Stimulated activated CD8-positive, alpha-beta memory T cell treated with anti-CD3 and anti-CD28 coated beads, Interleukin-7, amount 100 ng/mL, for 1 hour (primary cell): ENCODE measurements at places on chromosomes 2 and 18.
A peak's percentile ranks its signal among the peaks of the same experiment; 100 is the strongest.

DNA sequence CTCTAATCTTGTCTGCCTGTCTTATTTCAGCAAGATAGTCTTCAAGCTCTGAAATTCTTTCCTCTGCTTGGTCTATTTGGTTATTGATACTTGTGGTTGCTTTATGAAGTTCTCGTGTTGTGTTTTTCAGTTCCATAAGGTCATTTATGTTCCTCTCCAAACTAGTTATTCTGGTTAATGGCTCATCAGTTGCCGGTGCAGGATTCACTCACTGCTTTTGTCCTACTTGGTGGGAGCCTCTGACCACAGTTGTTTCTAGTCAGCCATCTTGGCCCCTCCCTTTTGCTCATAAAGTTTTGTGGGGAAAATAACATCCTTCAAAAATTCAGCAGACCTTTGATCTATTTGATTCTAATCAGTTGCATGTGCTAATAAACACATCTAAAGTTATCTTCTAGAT, 158.6 kb upstream of the PARD3B start:
- DNase-seq = no peak

DNA sequence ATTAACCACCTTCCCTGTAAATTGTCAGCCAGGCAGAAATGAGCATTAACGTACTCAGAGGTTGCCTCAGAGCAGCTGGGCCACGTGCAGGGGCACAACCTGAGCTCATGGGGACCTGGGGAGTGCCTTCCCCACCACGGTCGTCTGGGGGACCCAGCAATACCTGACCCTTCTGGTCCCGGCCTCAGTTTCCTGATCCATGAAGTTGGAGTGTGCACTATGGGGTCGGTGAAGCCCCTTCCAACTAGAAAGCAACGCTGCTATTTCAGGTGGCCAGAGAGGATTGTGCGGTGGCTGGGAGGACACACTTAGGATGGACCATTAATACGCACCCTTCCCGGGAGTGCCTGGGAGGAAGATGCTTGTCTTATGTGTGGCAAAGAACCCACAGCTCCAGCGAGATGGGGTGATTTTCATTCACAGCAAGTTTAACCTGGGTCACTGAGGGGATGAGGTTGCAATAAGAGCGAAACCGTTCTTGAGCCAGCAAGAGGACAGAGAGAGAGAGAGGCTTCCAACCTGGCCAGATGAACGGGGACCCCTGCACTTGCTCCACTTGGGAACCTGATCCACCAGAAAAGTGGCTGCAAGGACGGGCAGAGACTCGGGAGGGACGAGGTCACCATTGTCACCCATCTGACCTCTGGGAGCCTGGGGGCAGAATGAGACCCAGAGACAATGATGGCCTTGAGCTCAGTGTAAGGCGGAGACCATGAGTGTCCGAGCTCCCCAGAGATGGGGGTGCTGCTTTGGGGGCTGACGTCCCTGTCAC, 36.2 kb downstream of the NGEF start:
- DNase-seq = no peak

GRCh38 chr2:6008726-6009125, 316.5 kb downstream of the SOX11 start:
- no peak for DNase-seq

DNA sequence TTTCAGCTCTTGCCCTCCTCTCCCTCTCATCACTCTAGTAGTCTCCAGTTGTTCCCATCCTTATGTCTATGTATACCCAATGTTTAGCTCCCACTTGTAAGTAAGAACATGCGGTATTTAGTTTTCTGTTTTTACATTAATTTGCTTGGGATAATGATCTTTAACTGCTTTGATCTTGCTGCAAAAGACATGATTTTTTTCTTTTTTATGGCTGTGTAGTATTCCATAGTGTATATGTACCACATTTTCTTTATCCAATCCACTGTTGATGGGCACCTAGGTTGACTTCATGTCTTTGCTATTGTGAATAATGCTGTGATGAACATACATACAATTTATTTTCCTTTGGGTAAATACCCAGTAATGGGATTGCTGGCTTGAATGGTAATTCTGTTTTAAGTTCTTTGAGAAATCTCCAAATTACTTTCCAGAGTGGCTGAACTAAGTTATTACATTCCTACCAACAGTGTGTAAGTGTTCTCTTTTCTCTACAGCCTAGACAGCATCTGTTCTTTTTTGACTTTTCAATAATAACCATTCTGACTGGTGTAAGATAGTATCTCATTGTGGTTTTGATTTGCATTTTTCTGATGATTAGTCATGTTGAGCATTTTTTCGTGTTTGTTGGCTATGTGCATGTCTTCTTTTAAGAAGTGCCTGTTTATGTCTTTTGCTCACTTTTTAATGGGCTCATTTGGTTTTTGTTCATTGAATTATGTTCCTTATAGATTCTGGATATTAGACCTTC, 179.6 kb upstream of the SLC39A10 start:
- DNase-seq = no peak

DNA sequence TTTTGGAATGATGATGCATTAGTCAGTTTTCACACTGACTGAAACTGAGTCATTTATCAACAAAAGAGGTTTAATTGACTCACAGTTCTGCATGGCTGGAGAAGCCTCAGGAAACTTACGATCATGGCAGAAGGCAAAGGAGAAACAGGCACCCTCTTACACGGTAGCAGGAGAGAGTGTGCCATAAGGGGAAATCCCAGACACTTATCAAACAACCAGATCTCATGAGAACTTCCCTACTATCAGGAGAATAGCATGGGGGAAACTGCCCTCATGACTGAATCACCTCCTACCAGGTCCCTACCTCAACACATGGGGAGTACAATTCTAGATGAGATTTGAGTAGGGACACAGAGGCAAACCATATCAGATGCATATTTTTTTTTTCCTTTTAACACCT, 504.5 kb upstream of the VRK2 start:
- no peak for DNase-seq

DNA sequence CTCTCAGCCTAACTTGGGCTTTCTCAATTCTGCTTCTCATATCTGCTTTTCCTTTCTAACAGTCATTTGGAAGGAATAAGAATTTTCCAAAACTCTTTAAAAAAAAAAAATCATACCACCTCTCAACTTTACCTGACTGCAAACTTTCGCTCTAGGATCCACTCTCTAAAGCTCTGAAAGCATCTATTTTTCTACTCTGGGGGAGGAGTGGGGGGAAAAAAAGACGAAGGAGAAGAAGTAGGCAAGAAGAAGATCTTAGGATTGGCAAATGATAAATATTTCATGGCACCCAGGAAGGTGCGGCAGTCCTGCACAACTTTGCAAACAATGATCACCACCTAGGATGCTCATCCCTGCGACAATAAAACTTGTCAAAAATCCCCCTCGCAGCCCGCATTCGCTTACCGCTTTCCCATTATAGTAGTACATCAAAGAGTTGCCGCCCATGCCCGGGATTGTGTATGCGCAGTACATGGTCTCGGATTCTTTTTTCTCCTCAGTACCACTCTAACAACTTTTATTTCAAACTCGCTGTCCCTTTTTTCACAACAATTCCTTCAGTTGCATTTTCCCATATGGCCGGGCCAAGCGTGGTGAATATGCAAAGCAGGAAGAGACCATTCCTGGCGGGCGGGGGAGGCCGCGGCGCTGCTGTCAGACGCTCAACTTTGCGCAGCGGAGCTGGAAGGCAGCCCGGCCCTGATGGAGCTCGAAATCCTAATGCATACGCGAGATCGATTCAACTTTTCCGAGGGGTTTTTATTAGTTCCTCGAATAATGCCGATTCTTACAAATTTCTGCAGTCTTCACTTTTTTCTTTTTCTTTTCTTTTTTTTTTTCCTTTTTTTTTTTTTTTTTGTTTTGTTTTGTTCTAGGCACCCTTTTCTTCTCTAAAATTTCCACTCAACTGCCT, 266.5 kb downstream of the TCF4 start:
- DNase-seq = peak; percentile 6

DNA sequence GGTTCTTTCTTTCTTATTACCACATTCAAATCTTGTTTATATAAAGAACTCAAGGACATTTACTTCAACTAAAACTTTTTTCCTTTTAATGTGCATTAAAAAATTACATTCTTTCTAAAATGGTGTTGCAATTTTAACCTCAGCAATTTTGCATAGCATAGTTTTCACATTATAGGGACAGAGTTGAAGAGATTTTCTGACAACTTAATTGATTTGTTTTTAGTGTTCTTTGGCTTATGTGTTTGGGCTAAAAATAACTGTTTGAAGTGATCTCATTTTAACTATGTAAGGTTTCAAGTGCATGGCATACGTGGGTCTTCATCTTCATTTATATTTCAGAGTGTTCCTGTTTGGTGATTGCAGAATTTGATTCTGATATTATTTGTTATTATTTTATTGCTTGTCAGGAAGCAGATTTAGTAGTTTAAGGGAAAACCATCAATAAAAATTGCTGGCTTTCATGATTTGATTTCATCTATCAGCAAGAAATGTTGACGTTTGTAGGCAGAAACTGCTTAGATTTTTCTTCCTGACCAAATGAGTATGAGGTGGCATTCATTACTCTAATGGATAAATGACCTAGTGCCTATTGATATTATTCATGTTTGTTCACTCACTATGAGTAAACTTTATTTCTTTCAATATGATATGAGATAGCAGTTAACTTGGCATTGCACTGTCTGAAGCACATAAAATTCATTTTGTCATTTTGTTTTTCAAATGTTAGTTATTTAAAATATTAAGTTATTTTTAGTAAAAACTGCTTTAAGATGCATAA, 398.4 kb downstream of the NUP35 start:
- no peak for DNase-seq

GRCh38 chr2:236290742-236291425, 26.7 kb upstream of the ASB18 start:
- DNase-seq = no peak

GRCh38 chr2:113407446-113408099, 29.9 kb upstream of the ZNG1B start:
- no peak for DNase-seq

- no peak for DNase-seq
Observed at GRCh38 chr2:144351687-144352086, 168.2 kb downstream of the ZEB2 start.

DNA sequence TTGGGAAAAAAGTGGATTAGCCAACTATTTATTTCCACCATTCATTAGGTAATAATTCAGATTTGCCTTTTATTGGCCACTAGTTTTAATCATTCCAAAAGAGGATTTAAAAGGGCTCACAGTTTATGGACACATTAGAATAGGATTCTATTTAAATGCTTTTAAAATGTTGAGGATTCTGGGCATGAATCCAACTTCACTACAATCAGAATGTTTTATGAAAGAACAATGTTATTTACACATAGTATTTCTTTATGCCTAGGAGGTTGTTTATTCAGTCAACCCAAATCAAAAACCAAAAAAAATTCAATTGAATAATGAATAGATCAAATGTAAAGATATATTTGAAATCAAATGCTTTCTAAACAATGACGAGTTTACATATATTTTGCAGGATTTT, 232.2 kb downstream of the GULP1 start:
- DNase-seq = no peak

DNA sequence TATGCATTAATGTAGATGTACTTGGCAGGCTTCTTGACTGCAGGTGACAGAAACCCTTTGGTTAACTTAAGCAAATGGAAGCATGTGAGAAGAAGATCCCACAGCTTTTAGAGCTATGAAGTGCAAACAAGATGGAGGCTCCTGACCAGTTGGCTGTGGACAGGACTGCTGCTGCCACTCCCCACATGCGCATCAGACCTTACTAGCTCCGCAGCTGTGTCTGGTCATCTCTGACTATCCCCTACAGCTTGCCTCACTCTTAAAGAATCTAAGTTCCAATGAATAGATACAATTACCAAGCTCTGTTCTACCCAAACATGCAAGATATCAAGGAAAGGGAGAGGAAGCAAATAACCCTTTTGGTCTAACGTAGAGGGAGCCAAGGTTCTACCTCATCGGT, 587.6 kb downstream of the DSC3 start:
- DNase-seq = no peak

- no peak for DNase-seq
Observed at GRCh38 chr2:54830546-54830945, 107.1 kb downstream of the EML6 start.

DNA sequence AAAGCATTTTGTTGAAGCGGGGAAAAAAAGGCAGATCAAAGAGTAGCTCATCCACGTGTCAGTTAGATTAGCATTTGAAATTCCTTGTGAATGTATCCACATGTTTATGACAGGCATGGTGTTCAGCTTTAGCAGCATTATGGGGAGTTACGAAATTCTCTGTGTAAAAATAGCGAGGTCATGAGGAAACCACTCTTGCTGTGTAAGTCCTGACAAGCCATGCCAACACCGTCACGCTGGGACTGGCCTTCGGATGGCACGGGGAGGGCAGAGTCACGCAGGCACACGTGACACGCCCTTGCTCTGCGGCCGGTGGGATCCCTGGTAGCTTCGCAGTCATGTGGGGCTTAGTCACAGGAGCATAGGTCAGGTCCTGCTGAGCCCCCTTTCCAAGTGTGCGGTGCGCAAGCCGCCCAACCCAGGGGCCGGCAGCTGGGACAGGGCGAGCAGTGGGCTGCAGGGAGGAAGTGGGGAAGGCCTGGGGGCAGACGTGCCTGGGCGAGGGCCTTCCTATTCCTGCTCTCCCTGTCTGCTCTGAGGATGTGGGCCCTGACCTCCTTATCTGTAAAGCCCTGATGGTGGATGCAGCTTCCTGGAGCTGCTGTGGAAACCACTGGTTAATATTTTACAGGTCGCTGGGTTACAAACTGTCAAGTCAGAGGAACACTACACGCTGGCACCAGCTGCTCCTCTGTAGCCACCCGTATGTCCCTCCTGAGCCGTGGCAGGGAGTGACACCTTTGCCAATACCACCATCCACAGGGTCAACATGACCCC, 18.0 kb downstream of the MBP start:
- no peak for DNase-seq

DNA sequence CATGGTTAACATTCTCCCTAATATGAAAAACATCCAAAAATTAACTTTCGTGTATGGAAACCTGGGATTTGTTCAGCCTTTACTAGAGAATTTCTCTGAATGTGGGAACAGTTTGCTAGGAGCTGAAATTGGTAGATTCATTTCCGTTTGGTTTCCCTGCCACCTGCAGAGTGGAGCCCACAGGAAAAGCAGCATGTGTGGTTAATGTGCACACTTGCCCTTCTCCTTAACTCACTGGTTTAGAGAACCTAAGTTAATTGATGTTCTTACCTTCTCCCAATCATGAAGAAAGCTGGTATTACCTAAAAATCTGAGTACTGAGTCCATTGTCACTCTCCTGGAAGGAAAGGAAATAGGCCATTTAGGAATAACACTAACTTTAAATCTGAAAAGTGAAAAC, 37.6 kb upstream of the ASXL3 start:
- DNase-seq = no peak

DNA sequence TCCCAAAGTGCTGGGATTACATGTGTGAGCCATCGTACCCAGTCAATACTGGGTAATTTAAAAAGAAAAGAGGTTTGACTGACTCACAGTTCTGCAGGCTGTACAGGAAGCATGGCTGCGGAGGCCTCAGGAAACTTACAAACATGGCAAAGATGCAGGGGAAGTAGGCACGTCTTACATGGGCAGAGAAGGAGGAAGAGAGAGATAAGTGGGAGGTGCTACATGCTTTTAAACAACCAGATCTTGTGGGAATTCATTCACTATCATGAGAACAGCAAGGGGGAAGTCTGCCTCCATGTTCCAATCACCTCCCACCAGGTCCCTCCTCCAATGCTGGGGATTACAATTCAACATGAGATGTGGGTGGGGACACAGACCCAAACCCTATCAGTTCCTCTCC, 192.5 kb downstream of the ATAD2B start:
- DNase-seq = no peak
